A549 treated with Mapracorat at 1 μM for 4 hours (cell line): ENCODE measurements at places on chromosomes 11 and 22. TPM values are rescaled to one million over a fixed set of nuclear protein-coding genes. Genes with fewer than 3 reads are reported as not detected.

The GGTLC3 gene
- not detected in 5 replicates for total RNA-seq

The GRK3 gene
- total RNA-seq, result 2.8 to 3.7 TPM (median 3.2 TPM) in 5 replicates

The GNAZ gene
- 2.3 to 2.9 TPM (median 2.5 TPM) in 5 replicates for total RNA-seq

The POU2AF2 gene
- total RNA-seq, result not detected in 5 replicates

The KCNQ1 gene
- 0.23 to 0.89 TPM (median 0.63 TPM) in 5 replicates for total RNA-seq

The HPX gene
- total RNA-seq, result 0.27 to 0.75 TPM (median 0.59 TPM) in 5 replicates

The SLC7A4 gene
- total RNA-seq, result not detected in 5 replicates

The MRGPRX3 gene
- not detected in 5 replicates for total RNA-seq

The NLRP10 gene
- total RNA-seq, result not detected in 5 replicates

The ADM2 gene
- 0.44 to 0.68 TPM (median 0.51 TPM) in 5 replicates for total RNA-seq

The CNGA4 gene
- 0.11 TPM in 1 of 5 replicates, not detected in the others for total RNA-seq

The DTX4 gene
- total RNA-seq, result 3.6 to 4.8 TPM (median 4.4 TPM) in 5 replicates

The ZBTB16 gene
- 0.43 to 1.1 TPM (median 0.78 TPM) in 5 replicates for total RNA-seq

The ARHGAP42 gene
- 4.3 to 5.6 TPM (median 5.1 TPM) in 5 replicates for total RNA-seq

The OR6T1 gene
- total RNA-seq, result not detected in 5 replicates

The CHRM4 gene
- total RNA-seq, result 0.30 to 0.70 TPM (median 0.44 TPM) in 5 replicates

The MPZL2 gene
- total RNA-seq, result 0.09 to 0.11 TPM in 2 of 5 replicates, not detected in the others
